ENCODE measurements at places on chromosomes 1 and 21. TPM values are rescaled to one million over a fixed set of nuclear protein-coding genes. Genes with fewer than 3 reads are reported as not detected.

HRNR gene
- not detected for total RNA-seq

BMP8B gene
- total RNA-seq, result 3.7 TPM

INSRR gene
- total RNA-seq, result not detected

ADCY10 gene
- total RNA-seq, result 0.10 TPM

IL24 gene
- total RNA-seq, result not detected

SUSD4 gene
- 0.28 TPM for total RNA-seq

TMEM240 gene
- 4.1 TPM for total RNA-seq

GRIK1 gene
- not detected for total RNA-seq

TRIM46 gene
- total RNA-seq, result 3.8 TPM

ATP1A4 gene
- total RNA-seq, result not detected

CAPN8 gene
- 0.28 TPM for total RNA-seq

KANK4 gene
- 0.18 TPM for total RNA-seq

PPFIA4 gene
- total RNA-seq, result 1.9 TPM

TAS1R3 gene
- total RNA-seq, result 0.31 TPM

ECE1 gene
- total RNA-seq, result 192 TPM

SPRTN gene
- 20.0 TPM for total RNA-seq

SLC1A7 gene
- total RNA-seq, result 0.31 TPM

GJA8 gene
- not detected for total RNA-seq

CELA3B gene
- 3.4 TPM for total RNA-seq

KCNT2 gene
- 0.41 TPM for total RNA-seq

CYP4Z1 gene
- not detected for total RNA-seq

HOOK1 gene
- 0.57 TPM for total RNA-seq

ANGPTL3 gene
- not detected for total RNA-seq

AJAP1 gene
- total RNA-seq, result not detected

TMPRSS15 gene
- total RNA-seq, result not detected

COA7 gene
- total RNA-seq, result 44.9 TPM

CXADR gene
- total RNA-seq, result 24.7 TPM

AIRE gene
- not detected for total RNA-seq

KCNQ4 gene
- 2.6 TPM for total RNA-seq

TNFRSF9 gene
- 0.23 TPM for total RNA-seq

NTNG1 gene
- 0.13 TPM for total RNA-seq

GJB3 gene
- 0.15 TPM for total RNA-seq

C1orf167 gene
- not detected for total RNA-seq
